ENCODE measurements at places on chromosomes 2 and 18.
A peak's percentile ranks its signal among the peaks of the same experiment; 100 is the strongest.

DNA sequence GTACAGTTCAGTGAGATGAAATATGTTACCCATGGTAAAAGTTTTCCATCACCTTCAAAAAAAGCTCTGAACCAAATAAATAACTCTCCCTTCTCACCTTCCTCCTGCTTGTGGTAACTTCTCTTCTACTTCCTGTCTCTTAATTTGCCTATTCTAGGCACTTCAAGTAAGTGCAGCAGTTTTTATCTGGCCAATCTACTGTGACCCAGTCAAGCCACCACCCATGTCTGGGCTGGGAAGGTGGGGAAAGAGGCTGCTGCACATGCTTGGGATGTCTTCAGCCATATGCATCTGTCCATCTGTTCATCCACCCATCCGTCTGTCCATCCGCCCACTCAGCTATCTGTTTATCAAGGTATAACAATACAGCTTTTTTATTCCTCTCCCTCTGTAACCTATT lies 31.6 kb downstream of the ZNF532 start:
- DNase-seq: no peak

- DNase-seq: no peak
Measured at GRCh38 chr2:144812288-144812687, 292.4 kb upstream of the ZEB2 start.

DNA sequence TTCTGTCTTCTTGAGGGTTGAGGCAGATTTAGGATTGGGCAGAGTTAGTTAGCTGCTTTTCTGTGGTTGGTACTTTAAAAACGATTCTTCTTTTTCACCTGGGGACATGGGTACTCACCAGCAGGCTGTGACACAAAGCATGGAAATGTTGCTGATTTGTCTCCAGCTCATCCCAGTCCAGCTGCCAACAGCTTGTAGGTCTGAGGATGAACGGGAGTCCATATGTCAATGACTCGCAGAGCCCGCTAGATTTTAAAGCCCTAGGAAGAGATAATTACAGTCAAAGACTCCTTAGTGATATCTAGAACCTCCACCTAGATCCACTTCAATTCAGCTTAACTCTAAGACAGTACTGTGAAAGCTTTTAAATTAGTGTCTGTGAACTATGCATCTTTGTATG lies 20.8 kb downstream of the DOK1 start:
- DNase-seq: no peak

GRCh38 chr18:49359732-49360444 lies 100.6 kb downstream of the DYM start:
- DNase-seq: no peak

GRCh38 chr2:45301307-45302277 lies 292.3 kb upstream of the SIX2 start:
- DNase-seq: no peak

DNA sequence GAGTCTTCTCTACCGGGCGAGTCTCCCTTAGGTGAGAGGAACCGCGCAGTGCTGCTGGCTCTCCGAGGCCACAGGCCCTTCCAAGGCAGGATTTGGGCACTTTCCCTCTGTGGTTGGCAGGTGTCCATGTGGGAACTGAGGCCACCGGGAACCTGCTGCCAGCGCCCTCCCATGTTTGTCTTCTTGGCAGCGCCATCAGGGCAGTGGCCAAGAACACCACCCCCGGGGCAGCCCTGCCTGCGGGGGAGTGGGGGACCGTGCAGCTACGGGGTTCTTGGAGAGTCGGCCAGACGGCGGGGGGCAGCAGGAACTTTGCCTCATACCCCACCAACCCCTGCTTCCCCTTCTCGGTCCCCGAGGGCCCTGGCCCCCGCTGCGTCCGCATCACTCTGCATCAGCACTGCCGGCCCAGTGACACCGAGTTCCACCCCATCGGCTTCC lies 10.0 kb downstream of the CAPN10 start:
- DNase-seq: no peak

DNA sequence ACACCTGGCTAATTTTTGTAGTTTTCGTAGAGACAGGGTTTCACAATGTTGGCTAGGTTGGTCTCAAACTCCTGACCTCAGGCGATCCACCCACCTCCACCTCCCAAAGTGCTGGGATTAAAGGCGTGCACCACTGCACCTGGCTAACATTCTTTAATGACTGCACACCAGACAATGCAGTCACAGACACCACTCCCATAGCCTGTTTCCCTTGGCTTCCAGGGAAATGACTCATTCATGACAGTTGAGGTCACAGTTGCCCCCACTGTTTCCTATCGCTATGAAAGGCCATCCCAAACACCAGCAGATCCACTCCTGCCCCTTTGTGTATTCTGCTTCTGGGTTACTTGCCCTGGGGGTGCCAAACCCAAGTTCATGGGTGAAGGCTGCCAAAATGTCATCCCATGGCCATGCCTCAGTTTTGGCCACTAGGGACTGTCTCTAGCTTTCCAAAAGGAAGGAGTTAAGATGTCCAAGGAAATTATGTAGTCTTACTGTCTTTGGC lies 8.7 kb downstream of the CHMP1B start:
- no peak for DNase-seq

GRCh38 chr2:8506746-8507145 lies 175.1 kb upstream of the ID2 start:
- DNase-seq: no peak

- DNase-seq: no peak
Measured at GRCh38 chr2:17853799-17854198, 24.7 kb upstream of the KCNS3 start.

DNA sequence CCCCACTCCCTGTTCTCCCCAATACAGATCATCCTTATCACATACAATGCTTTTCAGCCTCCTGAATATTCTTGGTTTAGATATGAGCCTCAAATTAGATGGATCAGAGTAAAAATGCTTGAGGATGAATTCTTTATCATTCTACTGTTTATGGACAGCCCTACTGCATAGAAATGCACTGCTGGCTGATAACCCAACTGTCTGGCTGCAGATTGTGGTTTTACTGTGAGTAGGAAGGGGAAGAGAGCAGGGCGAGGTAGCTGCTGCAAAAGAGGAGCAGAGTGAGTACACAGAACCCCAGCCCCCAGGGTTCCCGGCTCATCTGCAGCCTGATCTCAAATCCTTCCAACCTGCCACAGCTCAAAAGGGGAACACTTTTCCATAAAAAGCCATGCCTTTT lies 29.4 kb upstream of the NCOA1 start:
- no peak for DNase-seq

GRCh38 chr2:46723346-46723745 lies 192.3 kb downstream of the MCFD2 start:
- no peak for DNase-seq

DNA sequence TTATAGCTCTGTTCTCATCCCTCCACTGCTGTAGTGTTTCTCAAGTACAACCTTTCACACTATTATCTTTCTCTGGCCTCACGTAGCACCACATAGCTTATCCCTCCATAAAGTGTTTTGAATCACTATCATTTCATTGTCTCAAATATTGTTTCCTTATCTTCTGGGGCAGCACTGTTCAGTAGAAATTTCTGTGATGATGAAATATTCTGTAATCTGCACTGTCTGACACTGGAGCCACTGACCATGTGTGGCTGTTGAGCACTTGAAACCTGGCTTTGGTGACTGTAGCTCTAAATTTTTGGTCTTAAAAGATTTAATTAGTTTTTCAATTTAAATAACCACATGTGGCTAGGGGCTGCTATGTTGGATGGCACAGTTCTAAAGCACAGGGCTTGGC lies 78.9 kb downstream of the CPS1 start:
- no peak for DNase-seq

DNA sequence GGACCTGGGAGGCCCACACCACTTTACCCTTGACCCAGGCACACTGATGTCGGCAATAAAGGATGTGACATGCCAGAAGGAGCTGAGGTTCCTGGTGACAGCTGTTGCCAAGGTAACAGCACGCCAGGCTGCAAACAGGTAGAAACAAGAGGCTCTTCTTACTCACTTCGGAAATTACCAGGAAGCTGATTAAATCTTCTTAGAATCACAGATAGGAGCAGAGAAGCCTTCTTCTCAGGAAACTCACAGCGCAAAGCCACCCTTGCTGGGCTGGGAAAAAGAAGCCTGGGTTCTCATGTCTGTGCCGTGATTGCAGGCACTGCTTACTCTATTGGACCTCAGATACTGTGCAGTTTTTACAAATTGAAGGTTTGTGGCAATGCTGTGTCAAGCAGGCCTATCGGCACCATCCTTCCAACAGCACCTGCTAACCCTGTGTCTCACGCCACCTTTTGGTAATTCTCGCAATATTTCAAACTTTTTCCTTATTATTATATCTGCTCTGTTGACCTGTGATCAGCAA lies 61.0 kb upstream of the TAF1B start:
- peak; percentile 55 for DNase-seq

GRCh38 chr2:151616760-151617339 lies 117.4 kb downstream of the NEB start:
- DNase-seq: no peak

DNA sequence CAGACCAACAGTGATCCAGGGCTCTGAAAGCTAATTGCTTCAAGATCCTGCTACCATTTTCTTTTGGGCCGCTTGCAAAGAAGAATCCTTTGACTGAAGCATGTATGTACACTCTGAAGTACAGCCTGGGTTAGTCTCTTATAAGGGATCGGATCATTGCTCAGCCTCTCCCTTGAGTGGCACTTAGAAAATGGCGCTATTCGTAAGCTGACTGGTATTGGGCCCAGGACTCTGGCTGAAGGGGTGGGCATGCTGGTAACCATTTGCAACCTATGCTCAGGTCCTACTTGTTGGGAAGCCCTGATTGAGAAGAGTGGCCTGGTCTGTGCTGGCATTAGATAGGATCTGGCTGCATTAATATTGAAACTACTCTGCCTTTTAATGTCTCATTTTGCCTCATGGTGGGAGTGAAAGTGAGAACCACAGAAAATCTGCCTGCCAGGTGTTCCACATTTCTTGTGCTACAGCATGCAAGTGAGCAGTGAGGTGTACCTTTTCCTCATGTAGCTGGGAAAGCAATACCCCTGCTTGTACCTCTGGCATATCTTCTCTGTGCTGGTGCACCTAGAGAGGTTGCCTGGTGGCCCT lies 661 bp upstream of the MGAT5 start:
- DNase-seq: no peak

DNA sequence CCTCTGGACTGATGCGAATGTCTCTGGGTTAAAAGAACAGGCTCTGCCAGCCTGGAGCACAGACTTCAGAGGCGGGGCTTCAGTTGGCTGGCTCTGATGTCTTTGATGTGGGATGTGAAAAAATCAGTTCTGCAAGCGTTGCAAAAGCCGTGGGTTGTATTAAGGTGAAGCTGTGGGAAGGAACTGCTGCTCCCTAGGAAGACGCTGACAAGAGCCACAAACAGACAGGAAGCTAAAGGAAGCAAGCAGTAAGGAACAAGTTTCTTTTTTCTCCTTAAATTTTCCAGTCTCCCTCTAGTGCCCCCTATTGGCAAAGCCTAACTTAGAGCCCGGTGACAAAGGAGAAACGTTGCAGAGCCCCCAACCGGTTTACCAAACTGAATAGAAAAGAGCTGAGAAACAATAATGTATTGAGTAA lies 239.0 kb downstream of the CCDC178 start:
- DNase-seq: no peak

GRCh38 chr2:24586955-24587354 lies 95.9 kb downstream of the NCOA1 start:
- DNase-seq: no peak

- no peak for DNase-seq
Measured at GRCh38 chr18:62396381-62396780, 71.3 kb downstream of the TNFRSF11A start.

DNA sequence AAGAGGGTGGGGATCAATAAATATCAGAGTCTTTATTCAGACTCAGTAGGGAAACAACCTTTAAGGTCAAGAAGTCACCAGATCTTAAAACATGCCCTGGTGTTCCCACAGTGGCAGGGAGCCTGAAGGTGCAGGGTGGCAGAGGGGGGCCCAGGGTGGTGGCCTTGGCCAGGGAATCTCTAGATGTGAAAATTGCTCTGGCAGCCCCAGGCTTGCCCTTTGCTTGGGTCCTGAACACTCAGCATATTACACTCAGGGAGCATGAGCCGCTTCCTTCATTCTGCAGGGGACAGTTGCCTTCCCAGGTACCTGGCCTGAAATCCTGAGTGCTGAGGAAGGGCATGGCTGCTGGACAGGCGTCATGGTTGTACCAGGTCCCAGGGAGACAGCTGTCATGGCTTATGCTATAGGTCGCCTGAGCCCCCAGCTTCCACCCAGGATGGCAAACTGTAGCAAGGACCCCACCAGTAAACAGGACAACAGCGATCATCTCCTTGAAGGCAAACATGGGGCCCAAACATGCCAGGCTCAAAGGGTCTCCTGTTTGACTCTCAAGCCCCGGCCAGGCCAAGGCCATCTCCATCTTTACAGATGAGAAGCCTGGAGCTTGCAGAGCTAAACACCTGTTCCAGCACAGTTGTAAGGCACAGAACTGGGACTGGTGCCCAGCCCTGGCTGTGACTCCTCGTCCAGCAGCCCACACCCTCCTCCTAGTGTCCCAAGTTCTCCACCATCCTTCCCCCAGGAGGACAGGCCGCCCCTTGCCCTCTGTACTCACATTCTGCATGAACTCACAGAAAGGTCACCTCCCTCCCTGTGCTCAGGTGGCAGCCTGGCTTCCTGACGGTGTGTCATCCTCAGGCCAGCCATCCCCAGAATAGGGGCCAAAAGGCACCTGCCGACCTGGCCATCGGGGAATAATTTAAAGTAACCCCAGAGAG lies 14.6 kb downstream of the ABCG8 start:
- DNase-seq: no peak

All from stimulated activated CD4-positive, alpha-beta T cell treated with anti-CD3 and anti-CD28 coated beads, Interleukin-2, amount 100 ng/mL, for 48 hours (primary cell).